ENCODE measurements at places on chromosomes 13 and 19.

GRCh38 chr13:21033856-21034602, 27.4 kb downstream of the LATS2 start:
- no peaks in the 10 kb centered on the region for H3K36me3 ChIP-seq
- H3K4me1 ChIP-seq, result peaks cover 63% of the 10 kb centered on the region
- no peak for DNase-seq
- H3K27me3 ChIP-seq, result no peaks in the 10 kb centered on the region

DNA sequence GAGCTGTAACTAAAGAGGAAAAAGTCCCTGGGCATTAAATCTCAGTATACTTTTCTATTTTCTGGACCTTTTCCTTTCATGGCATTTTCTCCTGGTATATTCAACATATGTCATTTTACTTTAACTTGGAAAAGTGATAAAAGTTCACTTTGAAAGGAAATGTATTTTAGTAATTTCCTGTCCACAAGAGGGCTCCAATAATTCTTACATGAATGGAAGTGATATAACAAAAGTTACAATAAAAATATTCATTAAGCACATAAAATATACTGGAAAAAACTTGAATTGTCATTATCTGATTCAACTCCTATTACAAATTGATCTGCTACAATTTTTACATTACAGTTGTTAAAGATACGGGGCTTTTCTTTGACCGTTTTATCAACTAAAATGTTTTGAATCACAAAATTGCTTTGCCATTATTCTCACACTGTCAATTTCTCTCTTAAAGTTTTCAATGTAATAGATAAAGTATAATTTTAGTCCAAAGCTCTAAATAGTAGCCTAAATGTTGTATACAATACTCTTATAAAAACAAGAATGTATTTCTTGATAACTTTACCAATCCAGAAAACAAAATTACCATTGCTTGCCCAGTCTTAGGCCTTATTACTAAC, 4.9 kb downstream of the UBL3 start:
- H3K27ac ChIP-seq, result no peak overlapping the region
- H3K36me3 ChIP-seq, result no peaks in the 10 kb centered on the region
- H3K4me1 ChIP-seq, result peaks cover 41% of the 10 kb centered on the region
- no peak for DNase-seq

DNA sequence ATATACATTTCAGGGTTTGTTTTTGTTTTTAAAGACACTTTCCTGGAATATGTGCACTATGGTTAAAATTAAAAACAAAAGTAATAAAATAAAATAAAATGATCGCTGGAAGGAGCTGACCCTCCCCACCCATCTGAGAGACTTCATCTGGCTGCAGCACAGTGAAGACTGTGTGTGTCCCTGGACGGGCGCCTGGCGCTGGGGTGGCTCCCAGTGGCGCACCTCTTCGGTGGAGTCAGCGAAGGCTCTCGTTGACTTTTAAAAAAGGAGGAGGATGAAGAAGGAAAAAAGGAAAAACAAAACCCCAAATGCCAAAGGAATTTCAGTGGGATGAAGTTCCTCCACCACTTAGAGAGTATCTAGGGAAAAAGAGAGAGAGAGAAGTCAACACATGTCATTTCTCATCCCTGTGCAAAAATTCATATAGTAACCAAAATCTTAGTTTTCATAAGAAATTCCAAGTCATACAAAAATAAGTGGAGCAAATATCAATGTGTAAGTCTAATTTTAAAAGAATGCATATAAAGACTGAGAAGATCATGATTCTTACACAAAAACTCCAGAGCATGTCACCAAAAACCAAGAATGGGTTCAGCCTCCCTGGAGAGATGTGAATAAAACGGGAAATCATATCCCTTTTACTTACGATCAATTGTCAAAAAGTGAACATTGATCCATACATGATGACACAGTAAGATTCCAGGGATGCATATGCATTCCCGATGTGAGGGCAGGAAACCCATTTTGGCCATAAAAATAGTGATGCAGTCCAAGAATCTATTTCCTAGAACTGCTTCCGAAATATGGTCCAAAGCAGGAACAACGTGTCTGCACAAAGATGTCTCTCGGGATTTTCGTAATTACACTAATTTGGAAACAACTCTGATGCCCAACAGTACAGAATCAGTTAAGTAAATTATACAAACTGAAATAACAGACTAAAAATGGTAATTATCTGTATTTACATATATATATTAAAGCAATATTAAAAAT, 123.8 kb downstream of the STK24 start:
- no peak for DNase-seq
- peaks cover 67% of the 10 kb centered on the region for H3K36me3 ChIP-seq
- H3K27ac ChIP-seq, result no peak overlapping the region
- H3K4me3 ChIP-seq, result no peak overlapping the region

GRCh38 chr13:52600666-52601065, 41.6 kb upstream of the HNRNPA1L2 start:
- H3K27me3 ChIP-seq, result no peaks in the 10 kb centered on the region
- H3K36me3 ChIP-seq, result no peaks in the 10 kb centered on the region
- H3K4me1 ChIP-seq, result no peaks in the 10 kb centered on the region
- DNase-seq, result no peak
- H3K4me3 ChIP-seq, result peak overlapping the region; percentile 68
- H3K27ac ChIP-seq, result peak overlapping the region; percentile 80

DNA sequence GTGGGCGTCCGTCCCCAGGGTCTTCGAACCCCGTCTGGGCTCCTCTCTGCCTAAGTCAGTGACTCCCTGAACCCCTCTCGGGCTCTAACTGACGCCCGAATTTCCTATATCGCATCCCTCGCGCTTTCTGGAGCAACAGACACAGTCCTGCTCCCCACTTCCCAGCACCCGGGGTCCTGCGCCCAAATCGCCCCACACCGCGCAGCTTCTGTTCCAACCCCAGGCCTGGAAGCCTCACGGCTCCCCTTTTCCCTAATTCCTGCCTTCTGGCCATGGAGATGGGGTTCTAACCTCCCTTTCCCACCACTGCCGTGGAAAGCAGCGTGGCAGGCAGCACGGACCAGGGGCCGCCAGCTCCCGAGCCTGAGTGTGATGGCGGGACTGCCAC, 1.6 kb upstream of the GRTP1 start:
- H3K27ac ChIP-seq, result no peak overlapping the region
- no peak overlapping the region for H3K4me3 ChIP-seq
- no peak for DNase-seq
- H3K36me3 ChIP-seq, result no peaks in the 10 kb centered on the region
- peaks cover 11% of the 10 kb centered on the region for H3K27me3 ChIP-seq
- peaks cover 15% of the 10 kb centered on the region for H3K4me1 ChIP-seq

DNA sequence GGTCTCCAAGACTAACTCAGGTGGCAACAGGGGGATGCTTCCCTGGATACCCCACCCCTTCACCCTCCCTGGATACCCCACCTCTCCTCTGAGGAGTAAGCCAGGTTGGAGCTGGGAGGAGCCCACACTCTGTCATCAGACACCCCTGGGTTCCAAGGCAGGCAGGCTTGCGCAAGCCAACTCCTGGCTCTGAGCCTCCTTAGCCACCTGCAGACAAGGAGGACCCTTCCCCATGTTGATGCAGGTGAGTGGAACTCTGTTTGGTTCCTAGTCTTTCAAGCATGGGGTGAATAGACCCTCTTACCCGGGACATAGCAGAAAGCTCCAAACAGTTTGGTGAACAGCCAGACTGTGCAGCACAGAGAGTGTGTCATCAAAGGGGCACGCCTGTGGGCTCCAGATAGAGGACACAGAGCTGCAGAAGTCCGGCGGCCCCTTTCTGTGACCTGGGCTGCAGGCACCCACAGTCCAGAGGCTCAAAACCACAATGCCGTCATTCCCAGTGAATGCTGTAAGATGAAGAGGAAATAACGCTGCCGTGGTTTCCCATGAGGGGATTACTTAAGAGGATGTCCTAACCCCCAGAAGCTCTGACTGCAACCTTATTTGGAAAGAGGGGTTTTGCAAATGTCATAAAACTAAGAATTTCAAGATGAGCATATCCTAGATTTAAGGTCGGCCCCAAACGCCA, 12.1 kb upstream of the HAS1 start:
- peak; percentile 82 for DNase-seq
- peaks cover 3% of the 10 kb centered on the region for H3K4me1 ChIP-seq
- no peak overlapping the region for H3K4me3 ChIP-seq
- H3K27ac ChIP-seq, result no peak overlapping the region
- no peaks in the 10 kb centered on the region for H3K27me3 ChIP-seq
- no peaks in the 10 kb centered on the region for H3K36me3 ChIP-seq

DNA sequence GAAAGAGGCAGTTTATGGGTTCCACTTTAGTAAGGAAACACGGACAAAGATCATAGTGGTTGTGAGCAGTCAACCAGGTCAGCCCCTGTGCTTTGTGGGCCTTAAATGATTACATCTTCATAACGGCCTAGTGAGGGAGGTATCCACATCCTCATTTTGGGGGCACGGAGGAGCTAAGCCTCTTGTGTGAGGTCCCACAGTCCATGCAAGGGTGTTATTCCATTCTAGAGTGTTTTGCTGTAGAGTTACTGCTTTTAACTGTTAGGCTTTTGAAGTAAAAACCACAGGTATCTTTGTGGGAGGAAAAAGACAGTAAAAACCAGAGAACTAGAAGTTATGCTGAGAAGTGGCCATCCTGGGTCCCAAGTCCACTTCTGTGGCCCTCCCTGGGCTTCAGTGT, 4.0 kb downstream of the NOP53 start:
- no peaks in the 10 kb centered on the region for H3K27me3 ChIP-seq
- H3K4me3 ChIP-seq, result no peak overlapping the region
- no peak for DNase-seq
- no peak overlapping the region for H3K27ac ChIP-seq
- peaks cover 77% of the 10 kb centered on the region for H3K36me3 ChIP-seq

DNA sequence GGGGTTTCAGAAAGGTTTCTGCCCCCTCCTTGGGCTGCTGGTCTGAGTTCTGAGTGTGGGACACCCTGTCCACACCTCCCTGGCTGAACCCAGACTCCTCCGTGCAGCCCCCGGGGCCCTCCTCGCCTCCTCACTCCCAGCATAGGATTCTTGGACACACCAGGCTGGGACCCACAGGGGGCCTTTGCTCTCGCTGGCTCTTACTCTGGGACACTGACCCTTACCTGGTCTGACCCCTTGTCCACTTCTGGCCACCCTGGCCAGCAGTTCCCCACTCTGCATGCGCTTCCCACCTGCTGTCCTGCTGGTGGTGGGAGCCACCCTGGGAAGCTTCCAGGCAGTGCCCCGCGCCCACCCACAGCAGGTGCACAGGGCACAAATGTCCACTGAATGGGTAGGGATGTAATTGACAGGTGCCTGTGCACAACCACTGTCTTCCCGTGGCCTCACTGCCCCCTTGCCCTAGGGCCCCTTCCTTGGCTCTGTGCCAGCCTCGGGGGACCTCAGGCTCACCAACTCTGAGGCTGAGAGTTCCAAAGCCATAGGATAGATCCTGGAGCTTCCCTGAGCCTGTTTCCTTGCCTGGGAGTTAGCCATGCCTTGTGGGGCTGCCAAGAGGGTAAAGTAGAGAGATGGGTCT, 7.0 kb upstream of the SLC25A42 start:
- H3K36me3 ChIP-seq, result peaks cover 34% of the 10 kb centered on the region
- no peak overlapping the region for H3K4me3 ChIP-seq
- H3K4me1 ChIP-seq, result peaks cover 4% of the 10 kb centered on the region
- H3K27me3 ChIP-seq, result no peaks in the 10 kb centered on the region
- no peak overlapping the region for H3K27ac ChIP-seq
- DNase-seq, result no peak

DNA sequence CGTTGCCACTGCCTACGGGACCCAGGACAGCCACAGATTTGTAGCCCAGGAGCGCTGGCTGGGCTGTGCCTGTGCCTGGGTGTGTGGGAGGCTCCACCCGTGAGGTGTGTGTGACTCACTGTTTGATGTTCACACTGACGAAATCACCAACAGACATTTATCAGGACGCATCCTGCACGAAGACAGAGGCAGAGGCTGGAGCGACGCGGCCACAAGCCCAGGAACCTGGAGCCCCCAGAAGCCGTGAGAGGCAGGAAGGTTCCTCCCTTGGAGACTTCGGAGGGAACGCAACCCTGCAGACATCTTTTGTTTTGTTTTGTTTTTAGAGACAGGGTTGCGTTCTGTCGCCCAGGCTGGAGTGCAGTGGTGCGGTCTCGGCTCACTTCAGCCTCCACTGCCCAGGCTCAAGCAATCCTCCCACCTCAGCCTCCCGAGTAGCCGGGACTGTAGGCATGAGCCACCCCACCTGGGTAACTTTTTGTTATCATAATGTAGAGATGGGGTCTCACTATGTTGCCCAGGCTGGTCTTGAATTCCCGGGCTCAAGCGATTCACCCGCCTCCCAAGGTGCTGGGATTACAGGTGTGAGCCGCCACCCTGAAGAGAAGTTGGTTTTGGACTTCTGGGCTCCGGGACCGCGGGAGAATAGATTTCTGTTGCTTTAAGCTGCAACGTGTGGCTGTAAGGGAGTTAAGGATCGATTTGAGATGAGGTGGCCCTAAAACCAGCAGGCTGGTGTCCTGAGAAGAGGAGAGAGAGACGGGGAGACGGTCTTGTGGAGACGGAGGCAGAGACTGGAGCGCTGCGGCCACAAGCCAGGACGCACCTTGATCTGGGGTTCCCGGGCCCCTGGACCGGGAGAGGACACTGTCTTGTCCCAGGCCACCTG, 24.9 kb upstream of the WDR18 start:
- no peak overlapping the region for H3K27ac ChIP-seq
- no peaks in the 10 kb centered on the region for H3K27me3 ChIP-seq
